ENCODE measurements at places on chromosomes 5 and 9.

- no peak for DNase-seq
Measured at GRCh38 chr5:87076931-87077330, 190.8 kb upstream of the RASA1 start.

DNA sequence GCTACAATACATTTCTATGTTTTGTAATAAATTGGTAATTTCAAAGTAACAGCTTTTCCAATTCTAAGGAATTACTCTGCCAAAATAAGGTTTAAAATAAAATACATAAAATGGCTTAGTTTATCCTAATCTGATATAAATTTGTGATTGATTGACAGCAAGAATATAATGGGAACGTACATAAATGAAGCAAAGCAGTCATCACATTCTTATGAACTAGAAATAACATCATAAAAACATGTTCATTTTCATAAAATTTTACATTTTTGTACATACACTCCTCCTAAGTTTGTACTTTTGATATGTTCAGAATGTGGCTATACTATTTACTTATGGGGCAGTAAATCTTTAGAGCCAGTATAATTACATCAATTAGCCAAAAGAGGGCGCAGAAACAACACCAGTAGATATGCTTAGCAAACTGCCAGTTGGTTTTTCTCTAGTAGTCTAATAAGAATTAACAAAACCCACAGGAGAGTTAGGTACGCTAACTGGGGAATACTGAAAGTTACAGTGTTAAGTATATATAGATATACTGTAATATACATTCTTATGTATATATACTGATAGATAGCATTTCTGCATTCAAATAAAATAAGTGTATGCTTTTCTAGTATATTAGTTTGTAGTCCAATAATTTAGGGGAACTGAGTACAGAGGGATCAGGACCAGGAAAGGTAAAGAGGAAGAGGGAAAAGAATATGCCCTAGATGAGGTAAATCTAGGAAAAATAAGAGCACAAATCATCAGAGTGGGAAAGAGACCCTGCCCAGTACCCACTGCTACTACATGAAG lies 76.8 kb downstream of the ZDHHC21 start:
- DNase-seq: peak; percentile 11

- DNase-seq: no peak
Measured at GRCh38 chr5:157245476-157245875, 20.4 kb upstream of the CYFIP2 start.

- no peak for DNase-seq
Measured at GRCh38 chr5:142974409-142974808, 204.2 kb downstream of the ARHGAP26 start.

DNA sequence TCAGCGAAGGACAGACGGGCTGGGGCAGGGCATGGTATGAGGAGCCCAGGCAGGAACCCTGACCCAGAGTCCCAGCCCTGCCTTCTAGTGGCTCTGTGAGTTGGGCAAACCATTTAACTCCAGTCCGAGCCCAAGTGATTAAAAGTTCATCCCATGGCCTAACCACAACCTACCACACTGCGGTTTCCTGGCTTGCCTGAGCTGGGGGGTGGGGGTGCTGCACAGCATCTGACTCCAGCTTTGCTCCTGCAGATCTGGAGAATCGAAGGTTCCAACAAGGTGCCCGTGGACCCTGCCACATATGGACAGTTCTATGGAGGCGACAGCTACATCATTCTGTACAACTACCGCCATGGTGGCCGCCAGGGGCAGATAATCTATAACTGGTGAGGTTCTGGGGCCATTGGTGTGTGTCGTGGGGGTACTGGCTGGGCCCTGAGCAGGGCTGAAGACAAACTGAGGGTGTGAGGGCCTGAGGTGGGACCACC lies 49.0 kb downstream of the STOM start:
- peak; percentile 6 for DNase-seq

GRCh38 chr9:347667-348292 lies 133.1 kb downstream of the DOCK8 start:
- no peak for DNase-seq

Data from CD4-positive, alpha-beta T cell treated with Interleukin-6 at 100 ng/mL for 8 hours (primary cell).